Natural killer cell (primary cell): ENCODE measurements at places on chromosomes 5 and 9.

GRCh38 chr5:95644351-95645042, 2.1 kb upstream of the RFESD start:
- DNase-seq: no peak

GRCh38 chr5:137566780-137567179, 67.7 kb upstream of the SPOCK1 start:
- DNase-seq: no peak

DNA sequence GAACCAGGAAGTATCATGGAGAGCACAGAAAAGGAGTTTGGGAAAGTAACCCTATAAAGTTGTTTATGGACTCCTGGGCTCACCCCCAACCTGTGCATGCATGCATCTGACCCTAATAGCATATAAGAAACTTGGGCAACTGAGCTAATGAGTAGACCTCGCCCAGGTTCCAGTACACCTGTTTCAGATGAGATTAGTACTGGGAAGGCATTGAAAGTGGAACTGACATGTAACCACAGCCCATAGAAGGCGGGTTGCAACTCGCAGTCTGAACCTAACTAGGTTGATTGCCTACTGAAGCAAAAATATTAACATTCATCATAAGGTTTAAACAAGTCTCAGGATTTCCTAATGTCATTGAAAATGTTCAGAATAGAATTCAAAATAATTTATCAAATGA, 87.0 kb downstream of the WNK2 start:
- no peak for DNase-seq

DNA sequence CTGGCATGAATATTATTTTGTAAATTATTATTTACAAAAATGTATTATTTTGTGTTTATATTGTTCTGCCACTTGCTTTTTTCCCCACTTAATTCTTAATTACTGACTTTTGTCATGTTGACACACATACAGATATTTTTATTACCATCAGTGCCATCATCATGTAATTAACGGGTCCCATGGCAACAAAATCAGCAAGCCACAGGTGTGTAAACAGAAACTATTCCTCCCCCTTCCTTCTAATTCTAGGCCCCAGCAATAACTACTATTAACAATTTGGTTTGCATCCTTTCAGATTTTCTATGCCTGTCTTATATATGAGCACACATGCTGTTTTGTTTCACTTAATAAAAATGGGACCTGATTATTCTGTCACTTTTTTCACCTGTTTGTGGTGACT, 29.3 kb downstream of the CYFIP2 start:
- peak; percentile 45 for DNase-seq

DNA sequence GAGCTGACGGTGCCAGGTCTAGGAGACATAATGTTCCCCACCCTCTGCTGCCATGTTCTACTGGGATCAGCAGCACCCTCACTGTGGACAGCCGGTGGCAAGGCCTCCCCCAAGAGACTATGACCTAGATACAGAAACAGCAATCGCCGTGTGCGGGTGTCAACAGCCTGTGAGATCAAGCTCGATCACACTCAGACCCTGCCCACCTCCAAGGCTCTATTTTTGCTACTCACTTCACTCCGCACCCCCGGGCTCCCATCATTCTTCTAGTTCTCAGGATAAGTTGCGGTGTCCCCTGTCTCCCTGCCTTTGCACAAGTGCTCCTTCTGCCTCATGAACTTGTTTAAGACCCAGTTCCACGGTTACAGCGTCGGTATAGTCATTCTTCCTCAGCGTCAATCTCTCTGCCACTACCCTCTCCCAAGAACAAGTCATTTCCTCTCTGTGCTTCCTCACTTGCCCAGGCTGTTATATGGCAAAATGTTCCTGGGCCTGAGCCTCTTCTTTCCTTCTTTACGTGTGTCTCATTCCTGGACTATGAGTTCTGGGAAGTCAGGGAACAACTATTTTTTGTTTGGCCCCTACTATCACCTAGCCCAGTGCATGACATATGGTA, 5.4 kb upstream of the DOCK8 start:
- no peak for DNase-seq

DNA sequence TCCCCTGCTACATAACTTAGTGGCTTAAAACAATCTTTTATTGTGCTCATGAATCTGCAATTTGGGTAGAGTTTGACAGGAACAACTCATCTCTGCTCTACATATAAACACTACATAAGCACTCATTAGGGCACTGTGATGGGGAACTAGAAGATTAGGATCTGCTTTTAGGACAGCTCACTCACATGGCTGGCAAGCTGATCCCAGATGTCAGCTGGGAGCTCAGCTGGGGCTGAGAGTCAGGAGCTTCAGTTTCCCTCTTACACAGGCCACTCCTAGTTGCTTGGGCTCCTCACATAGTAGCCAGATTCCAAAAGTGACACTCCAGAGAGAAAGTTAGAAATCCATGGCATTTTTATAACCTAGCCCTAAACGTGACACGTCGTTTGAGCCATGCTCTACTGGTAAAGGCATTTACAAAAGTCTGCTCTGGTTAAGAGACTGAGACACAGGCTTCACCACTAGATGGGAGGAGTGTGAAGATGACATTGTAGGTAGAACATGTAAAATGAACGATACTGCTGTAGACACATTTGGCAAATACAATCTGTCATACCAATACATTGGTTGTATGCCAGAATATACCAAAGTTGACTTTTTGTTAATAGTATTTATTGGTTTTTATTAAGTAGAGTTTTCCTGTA, 23.6 kb downstream of the SCAI start:
- peak; percentile 64 for DNase-seq

DNA sequence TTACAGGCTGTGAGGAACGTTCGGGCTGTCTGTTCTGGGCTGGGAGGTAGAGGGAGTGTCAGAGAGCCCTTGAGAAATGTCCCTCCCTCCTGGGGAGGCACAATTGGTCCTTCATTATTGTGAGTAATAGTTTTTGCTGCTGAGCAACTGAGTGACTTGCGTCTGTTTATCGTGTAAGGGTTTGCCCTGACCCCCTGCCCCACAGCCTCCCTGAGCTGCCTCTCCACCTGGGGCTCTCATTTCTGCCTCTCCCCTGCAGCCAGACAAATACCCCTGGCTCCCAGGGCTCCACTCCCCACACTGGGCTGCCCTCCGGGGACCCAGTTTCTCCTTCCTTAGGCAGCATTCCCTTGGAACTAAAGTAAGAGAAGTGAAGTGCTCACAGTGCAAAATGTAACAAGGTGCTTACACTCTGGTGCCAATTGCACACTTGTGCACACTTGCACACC, 174.9 kb upstream of the MVB12B start:
- no peak for DNase-seq

GRCh38 chr5:43573058-43573457, 16.2 kb upstream of the PAIP1 start:
- no peak for DNase-seq

DNA sequence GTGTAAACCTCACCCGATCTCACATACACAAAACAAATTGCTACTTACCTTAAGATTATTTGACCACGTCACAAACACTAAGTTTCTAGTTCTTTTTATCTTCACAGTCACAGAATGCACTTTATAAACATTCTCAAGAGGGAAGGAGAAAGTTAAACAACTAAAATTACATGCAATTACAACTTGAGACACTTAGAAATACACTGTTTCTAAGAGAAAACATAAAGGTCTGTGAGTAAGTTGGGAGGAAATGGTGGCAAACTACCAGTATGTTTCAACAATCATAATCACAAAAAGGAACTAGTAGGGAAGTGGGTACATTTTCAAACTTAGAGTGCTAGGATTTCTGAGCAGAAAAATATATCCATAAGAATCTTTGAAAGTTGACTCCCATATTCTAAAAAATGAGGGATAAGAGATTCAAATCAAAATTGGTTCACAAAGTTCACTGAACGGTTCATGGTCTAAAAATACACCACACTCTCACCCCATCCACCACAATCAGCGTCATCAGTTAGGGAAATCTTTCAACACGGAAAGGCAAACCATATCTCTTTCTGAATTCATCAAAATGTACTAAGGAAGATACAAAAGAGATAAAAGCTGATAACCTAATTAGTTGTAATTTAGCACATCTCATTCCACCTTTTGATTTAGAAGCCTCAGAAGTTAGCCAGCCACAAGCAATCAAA, 182.6 kb downstream of the BNC2 start:
- no peak for DNase-seq

- DNase-seq: no peak
Measured at GRCh38 chr9:80866576-80867227, 822.6 kb downstream of the TLE1 start.

- DNase-seq: peak; percentile 3
Measured at GRCh38 chr5:136686192-136686872, 321.0 kb upstream of the TRPC7 start.

DNA sequence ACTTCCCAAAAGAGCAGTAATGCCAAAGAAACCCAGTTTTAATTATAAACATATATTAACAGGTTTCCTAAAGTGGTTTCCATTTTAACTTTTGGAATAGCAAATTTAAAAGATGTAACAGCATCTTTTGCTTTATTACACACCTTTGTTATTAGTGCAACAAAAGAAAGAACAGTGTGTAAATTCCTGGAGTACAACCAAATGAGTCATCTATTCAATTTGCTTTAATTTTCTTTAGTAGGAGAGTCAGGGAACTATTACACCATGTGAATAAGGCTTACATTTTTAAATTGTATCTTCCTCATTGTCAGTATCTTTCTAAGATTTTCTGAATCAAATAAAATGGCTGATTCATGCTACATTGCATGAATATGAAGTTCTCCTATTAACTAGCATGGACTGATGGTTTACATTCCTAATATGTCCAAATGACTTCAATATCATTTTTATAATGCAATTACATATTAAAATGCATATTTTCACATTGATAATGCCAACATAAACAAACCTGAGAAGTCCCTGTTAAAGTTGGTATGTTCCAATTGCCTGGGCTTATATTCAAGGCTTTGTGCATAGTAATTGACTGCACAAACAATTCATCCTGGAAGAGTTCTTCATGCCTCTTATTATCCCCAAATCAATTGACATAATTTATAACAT, 22.5 kb downstream of the EDIL3 start:
- DNase-seq: no peak

GRCh38 chr5:7478459-7478858, 82.5 kb downstream of the ADCY2 start:
- DNase-seq: no peak

DNA sequence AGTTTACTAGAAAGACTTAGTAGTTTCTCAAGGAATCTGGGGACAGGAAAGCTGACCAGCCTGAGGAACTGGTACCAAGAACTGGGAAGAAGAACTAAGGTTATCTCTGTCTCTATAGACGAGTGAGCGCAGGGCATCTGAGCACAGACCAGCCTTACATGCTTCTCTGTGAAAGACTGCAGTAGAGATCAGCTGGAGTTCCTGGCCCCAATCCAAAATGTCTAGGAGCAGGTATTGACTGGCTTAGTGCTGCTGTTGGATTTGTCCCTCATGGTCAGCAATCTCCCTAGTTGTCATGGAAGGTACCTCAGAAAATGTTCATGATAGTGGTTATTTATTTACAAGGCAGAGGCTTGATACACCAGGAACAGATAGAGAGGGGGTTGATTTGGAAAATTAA, 13.3 kb downstream of the NUP214 start:
- no peak for DNase-seq

DNA sequence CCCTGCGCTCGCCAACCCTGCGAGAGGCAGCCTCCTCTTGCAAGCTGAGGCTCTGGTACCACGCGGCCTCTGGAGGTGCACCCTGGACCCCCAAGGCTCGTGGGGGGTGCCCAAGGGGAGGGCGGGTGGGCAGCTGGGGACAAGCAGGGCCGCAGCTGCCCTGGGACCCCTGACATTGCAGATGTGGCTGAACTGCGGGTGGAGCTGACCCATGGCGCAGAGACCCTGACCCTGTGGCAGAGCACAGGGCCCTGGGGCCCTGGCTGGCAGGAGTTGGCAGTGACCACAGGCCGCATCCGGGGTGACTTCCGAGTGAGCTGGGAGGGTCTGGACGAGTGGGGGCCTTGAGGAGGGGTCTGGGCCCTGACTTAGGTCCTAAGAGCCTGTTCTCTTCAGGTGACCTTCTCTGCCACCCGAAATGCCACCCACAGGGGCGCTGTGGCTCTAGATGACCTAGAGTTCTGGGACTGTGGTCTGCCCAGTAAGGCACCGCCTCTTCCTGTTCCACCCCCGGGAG, 1.5 kb downstream of the MAMDC4 start:
- no peak for DNase-seq

DNA sequence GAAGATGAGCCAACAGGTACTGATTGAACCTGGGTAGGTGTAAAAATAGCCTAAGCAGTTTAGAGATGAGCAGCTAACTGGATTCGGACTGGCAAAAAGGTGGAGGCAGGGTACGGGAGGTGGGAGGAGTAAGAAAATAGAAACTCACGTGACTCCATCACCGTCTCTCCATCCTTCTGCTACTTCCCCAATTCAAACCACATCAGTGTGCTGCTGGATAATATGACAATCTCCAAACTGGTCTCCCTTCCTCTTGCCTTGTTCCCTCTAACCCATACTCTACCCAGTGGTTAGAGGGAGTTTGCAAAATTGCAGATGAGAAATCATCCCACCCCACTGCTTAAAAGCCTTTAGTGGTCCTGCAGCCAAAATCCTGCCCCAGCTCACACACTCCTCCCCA, 42.7 kb downstream of the RIGI start:
- DNase-seq: no peak

- no peak for DNase-seq
Measured at GRCh38 chr9:85158512-85158911, 489.0 kb downstream of the NTRK2 start.

GRCh38 chr9:105399117-105399516, 48.7 kb upstream of the FSD1L start:
- no peak for DNase-seq

DNA sequence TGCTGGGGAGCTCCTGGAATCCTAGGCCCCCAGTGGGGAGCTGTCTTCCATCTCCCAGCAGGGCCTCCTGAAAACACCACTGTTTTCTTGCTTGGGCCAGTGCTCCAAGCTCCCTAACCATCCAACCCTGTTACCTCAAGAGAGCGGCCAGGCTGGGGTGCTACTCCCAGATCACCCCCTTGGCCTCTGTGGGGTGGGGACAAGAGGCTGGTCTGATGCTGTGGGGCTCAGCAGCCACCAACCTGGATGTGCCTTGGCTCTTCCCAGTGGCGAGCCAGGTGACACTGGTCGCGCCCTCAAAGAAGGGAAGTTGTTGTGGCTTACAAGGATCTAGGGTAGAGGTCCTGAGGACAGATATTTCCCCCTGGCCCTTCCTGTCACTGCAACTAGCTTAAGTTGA, 49.0 kb downstream of the SECISBP2 start:
- DNase-seq: no peak

- DNase-seq: no peak
Measured at GRCh38 chr5:95327211-95327610, 42.3 kb upstream of the MCTP1 start.

- no peak for DNase-seq
Measured at GRCh38 chr9:34484678-34485077, 26.1 kb downstream of the DNAI1 start.

DNA sequence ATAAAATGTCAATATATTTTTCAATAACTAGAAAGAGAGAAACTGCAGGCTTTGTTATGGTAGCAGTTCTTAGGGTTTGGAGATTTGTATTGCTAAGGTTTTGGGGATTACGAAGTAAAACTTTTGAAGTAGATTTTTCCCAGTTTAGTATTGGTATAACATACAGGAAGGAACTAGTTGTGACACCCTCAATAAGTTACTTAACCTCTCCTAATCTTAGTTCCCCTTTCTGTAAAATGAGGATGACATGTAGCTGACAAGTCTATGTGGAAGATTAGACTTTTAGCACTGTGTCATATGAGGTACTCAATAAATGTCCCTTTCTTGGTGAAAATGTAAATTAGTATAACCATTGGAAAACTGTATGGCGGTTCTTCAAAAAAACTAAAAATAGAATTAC, 73.4 kb upstream of the ATG10 start:
- DNase-seq: no peak

GRCh38 chr5:122649080-122649479, 125.8 kb upstream of the SNX2 start:
- no peak for DNase-seq

- no peak for DNase-seq
Measured at GRCh38 chr5:2588850-2589501, 162.5 kb downstream of the IRX2 start.
